ENCODE measurements at places on chromosomes 2 and 18.

DNA sequence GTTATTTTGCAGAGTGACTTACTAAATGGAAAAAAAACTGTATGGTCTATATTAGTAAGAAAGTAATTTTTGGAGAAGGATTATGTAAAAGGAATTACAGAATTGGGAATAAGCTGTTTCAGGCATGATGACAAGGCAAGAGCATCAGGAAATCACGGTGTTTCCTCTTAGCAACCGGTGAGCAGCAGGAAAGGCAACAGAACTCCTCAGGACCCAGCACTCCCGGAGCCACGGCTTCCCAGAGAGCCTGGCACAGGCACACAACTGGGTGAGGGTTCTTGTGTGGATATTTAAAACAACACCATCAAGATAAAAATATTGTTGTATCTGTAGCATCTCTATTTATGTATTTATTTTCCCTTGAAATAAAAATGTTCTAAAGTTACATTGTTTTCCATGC is 34.4 kb downstream of the CYP27C1 start:
- no peak for DNase-seq

- DNase-seq, result no peak
Measured at GRCh38 chr2:95314964-95315611, 17.9 kb downstream of the KCNIP3 start.

GRCh38 chr2:241189856-241190201 is 1.4 kb downstream of the ANO7 start:
- no peak for DNase-seq

- no peak for DNase-seq
Measured at GRCh38 chr2:129504646-129505045, 474.8 kb upstream of the RAB6C start.

DNA sequence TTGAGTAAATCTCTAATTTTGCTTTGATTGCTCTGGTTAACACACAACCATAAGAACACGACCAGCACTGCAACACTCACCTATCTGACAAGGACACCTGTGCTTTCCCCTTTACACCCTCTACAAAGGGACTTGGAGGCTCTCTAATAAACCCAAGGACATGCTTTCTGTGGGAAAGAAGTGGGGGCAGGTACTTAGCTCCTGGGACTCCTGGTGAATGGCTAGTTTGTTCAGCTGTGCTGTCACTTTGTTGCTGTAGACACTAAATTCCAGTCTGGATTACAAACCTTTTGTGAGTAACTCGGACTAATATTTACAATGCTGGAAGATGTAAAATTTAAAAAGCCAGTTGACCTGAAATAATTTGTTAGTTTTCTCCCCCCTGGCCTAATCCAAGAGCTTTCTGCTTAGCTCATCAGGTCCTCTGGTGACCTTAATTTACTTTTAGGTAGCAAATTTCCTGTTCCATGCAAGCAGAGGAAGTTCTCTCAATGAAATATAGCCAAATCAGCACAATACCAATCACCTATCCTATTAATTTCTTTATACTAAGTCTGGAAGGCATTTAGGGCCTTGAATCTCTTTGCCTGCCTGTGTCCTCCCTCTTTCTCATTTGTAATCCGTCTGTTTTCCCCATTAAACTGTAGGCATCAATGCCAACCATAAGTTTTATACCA is 67.5 kb downstream of the PLCL1 start:
- DNase-seq, result no peak

DNA sequence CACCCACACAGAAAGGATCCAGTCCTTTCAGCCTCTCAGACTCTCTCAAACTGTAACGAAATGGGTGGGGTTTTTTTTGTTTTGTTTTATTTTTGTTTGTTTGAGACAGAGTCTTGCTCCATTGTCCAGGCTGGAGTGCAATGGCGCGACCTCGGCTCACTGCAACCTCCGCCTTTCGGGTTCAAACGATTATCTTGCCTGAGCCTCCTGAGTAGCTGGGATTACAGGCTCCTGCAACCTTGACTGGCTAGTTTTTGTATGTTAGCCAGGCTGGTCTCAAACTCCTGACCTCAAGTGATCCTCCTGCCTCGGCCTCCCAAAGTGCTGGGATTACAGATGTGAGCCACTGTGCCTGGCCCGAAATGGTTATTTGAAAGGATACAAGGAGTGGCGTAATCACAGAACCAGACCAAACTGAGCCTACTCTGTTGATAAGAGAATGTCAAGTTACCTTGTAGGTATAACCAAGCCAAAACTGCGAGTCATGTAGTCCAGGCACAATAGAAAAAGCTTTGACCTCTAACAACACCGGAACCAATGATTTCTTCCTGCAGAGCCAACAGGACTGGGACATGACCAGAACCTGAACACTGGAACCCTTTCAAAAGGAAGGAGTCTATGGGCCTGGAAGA is 72.5 kb downstream of the NCAPH start:
- DNase-seq, result no peak

DNA sequence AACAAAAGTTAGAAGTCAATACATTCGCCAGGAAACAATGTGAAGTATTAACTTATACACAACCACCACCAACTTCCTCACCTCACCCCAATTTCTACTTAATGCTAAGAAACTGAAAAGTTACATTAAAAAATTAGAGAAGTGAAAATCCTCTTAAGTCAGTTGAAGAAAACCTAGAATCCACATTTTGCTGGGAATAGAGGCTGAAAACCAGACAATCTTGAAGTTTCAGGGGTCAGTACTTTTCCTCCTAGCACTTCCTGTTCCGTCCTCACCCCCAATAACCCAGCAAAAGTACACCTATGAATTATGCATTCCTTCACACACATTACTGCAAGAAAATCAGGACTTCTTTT is 6.3 kb downstream of the YES1 start:
- DNase-seq, result no peak

GRCh38 chr2:204452464-204453023 is 92.7 kb upstream of the PARD3B start:
- no peak for DNase-seq

DNA sequence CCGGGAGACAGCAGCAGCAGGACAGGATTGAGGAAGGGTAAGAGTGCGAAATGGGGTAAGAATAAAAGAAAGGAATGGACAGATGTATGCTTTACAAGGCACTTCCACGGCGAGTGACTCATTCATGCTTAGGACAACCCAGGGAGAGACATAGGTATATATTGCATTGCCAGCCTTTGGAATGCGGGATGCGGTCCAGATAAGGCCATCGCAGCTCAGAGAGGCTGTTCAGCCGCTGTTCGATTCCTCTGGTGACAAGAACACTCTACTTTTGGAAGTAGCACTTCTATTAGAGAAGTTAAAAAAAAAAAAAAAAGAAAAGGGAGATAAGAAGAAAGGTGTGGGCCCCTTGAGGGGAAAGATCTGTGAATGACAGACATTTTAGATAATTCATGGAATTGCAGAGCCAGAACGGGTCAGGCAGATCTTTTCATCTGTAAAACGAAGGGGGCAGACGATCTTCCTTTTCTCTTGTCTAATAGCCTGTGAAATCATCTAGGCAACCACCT is 819 bp upstream of the NCOA1 start:
- DNase-seq, result no peak

- no peak for DNase-seq
Measured at GRCh38 chr18:35478520-35479435, 19.0 kb downstream of the INO80C start.

DNA sequence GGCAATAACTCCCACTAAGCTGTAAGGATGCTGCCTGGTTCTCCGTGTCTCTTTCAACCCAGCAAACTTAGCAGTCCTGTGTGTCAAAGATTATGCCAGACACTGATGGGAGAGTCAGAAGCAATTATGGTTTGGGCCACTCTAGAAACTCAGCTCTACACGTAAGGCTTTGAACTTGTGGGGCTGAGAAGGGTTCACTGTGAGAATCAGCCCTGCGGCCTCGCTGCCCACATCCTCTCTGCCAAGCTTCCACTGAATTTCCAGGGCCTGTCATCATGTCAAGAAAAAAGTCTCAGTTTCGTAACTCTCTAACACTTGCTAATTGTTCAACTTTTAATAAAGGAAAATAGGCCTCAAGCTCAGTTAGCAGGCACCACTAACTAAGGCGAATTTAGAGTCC is 308.8 kb upstream of the LYPD1 start:
- no peak for DNase-seq

DNA sequence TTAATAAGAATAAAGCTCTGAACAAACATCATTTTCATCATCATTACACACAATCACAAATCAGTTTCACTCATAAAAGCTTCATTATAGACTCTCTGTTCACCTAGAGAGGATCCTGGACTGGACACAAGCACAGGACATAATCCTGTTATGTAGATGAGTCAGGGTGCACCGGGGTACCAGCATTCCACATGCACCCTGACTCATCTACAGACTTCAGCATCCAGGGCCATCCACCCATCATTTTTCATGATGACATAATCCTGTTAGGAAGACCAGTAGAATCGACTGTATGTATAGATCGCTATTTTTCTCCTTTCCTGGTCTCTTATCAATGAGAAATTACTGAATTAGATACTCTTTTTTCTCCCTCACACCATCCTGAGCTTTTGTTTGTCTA is 73.7 kb upstream of the PIK3C3 start:
- DNase-seq, result no peak

DNA sequence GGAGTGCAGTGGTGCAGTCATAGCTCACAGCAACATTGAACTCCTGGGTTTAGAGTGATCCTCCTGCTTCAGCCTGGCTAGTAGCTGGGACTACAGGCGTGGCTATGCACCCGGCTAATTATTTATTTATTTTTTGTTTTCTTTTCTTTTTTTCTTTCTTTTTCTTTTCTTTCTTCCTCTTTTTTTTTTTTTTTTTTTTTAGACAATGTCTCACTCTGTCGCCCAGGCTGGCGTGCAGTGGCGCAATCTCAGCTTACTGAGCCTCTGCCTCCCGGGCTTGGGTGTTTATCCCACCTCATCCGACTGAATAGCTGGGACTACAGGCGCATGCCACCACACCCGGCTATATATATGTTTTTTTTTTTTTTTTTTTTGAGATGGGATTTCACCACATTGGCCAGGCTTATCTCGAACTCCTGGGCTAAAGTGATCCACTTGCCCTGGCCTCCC is 1.4 kb upstream of the ANXA4 start:
- no peak for DNase-seq

DNA sequence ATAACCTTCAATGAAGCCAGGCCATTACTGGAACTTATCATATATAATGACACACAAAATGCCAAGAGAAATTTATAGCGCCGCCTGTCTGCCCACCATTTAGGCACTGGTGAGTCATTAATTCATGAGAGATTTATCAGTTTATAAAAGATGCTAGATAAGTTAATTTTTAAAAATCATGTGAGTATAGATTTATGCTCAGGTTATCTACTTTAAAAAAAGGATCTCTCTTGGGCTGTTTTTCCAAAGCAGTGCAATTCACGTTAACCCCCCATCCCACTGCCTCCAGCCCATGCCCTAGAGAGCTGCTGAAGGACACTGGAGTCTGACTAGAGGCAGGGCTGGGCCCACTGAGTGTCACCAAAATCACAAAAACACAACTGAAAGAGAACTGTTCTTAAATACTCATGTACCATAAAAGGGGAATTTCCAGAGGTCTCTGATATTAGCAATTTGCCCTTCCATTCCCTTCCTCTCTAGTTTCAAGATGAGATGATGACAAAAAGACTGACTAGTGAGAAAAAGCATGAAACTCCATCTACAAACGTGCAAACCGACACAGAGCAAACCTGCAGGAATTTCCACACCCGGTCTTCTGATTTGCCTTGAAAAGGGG is 160.8 kb downstream of the BCL2 start:
- no peak for DNase-seq

GRCh38 chr18:26630596-26630995 is 82.2 kb upstream of the KCTD1 start:
- no peak for DNase-seq

DNA sequence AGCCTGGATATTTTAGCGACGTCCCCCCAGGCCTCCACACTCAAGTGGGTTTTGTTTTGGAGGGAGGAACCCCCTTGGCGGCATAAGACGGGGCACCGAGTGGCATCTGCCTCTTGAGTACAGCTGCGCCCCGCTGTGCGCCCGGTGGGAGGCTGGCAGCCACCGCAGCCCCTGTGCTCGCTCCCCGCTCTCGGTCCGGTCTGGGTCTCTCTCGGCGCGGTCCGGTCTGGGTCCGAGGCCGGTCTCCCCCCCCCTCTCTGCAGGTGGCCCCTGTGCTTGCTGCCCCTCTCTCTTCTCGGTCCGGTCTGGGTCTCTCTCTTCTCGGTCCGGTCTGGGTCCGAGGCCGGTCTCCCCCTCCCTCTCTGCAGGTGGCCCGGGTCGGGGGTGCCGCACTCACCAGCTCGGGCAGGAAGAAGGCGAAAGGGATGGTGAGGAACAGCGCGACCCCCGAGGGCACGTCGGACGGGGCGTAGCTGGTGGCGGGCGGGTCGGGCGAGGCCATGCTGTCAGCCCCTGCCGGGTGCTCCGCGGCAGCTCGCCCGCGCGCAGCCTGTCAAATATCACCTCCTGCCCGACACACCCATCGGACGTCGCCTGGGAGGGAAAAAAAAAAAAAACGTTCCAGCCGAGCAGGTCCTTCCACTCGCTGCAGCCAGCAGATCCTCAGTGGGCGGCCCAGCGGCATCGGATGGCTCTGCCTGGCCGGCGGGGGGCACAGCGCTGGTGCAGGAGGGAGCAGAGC is at the start of gene MALL:
TSS of gene MALL (minus strand) at position 532 of the 742 bp plus-strand sequence. CDS start at position 502, 30 bp downstream.
- no peak for DNase-seq

GRCh38 chr2:50720697-50721315 is 311.1 kb downstream of the NRXN1 start:
- no peak for DNase-seq

GRCh38 chr2:174383796-174384195 is 11.7 kb upstream of the SCRN3 start:
- no peak for DNase-seq

- DNase-seq, result no peak
Measured at GRCh38 chr18:48312066-48312465, 97.1 kb downstream of the ZBTB7C start.

DNA sequence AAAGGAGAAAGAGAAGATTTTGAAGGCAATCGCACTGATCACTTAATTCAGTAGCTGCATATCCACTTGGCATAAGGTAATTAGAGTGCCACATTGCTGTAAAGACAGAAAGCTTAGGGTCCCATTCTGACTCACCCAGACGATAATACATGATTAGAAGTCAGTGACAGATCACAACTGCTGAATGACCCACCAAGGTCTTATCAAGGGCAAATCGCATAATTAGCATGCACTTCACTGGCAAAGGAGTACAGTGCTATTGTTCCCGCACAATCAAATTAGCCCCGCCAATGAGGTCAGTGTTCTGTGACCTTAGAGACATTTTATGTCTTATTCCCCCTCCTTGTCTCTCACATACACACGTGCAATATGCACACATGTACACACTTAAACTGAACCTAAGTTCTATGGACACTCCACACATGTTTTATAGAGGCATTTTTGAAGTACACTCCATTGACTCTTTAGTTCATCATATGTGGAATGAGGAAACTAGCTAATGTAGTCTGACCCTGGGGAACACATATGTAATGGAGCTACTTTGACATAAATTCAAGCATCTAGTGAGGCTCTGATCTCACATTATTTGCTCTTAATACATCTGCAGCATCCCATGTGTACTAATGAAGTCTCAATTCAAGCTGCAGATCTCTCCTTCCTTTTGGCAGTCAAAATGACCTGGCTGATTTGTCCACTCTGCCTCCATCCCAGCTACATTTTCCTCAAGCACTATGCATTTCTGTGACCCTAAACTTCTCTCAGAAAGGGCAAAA is 673.8 kb upstream of the FANCL start:
- DNase-seq, result no peak

Measured in T follicular helper cell (primary cell).